Activated T-helper 2 cell treated with anti-CD3 and anti-CD28 coated beads, Interferon-gamma antibody, Interleukin-2, Interleukin-4, amounts not matched to agents 10 μg/mL and 5 μg/mL and 100 μg/mL, durations not matched to agents 14 hours and 24 hours and 36 hours (primary cell): ENCODE measurements at places on chromosomes 1 and 21. TPM values are rescaled to one million over a fixed set of nuclear protein-coding genes. Genes with fewer than 3 reads are reported as not detected.

DNA sequence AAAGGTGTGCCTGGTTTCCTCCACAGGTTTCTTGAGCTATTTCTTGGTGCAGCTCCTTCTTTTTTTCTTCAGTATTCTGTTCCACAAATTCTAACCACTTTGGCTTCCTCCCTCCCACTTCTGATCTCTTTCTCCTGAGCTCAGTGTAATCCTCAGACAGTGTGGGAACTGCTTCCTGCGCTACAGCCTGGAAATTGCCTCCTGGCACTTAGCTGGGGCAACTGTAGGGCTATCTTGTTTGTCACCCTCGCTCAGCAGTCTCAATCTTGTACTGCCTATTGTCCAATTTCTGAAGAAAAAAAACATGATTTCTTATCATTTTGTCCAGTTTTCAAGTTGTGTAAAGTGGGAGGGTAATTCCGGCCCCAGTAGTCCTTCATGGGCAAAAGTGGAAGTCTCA, 24.0 kb upstream of the GALNT2 start:
- no peak overlapping the region for H3K27ac ChIP-seq
- no peak overlapping the region for H3K4me3 ChIP-seq
- no peak for DNase-seq
- peaks cover 23% of the 10 kb centered on the region for H3K27me3 ChIP-seq
- no peaks in the 10 kb centered on the region for H3K36me3 ChIP-seq

The LCE2C gene
- total RNA-seq, result not detected in 2 replicates

GRCh38 chr1:4483021-4483625, 171.3 kb upstream of the AJAP1 start:
- no peaks in the 10 kb centered on the region for H3K4me1 ChIP-seq
- no peak overlapping the region for H3K4me3 ChIP-seq
- DNase-seq, result no peak

- H3K27me3 ChIP-seq, result no peaks in the 10 kb centered on the region
- peaks cover 53% of the 10 kb centered on the region for H3K36me3 ChIP-seq
- no peak overlapping the region for H3K27ac ChIP-seq
- H3K4me3 ChIP-seq, result no peak overlapping the region
- DNase-seq, result no peak
- H3K4me1 ChIP-seq, result no peaks in the 10 kb centered on the region
Observed at GRCh38 chr1:243230914-243231313, 24.2 kb downstream of the CEP170 start.

- H3K27me3 ChIP-seq, result no peaks in the 10 kb centered on the region
- H3K4me1 ChIP-seq, result peaks cover 3% of the 10 kb centered on the region
- no peak for DNase-seq
- H3K4me3 ChIP-seq, result no peak overlapping the region
Observed at GRCh38 chr21:46424039-46424591, 34.6 kb upstream of the DIP2A start.

The AMIGO1 gene
- 0.66 and 0.92 TPM in 2 replicates for total RNA-seq

DNA sequence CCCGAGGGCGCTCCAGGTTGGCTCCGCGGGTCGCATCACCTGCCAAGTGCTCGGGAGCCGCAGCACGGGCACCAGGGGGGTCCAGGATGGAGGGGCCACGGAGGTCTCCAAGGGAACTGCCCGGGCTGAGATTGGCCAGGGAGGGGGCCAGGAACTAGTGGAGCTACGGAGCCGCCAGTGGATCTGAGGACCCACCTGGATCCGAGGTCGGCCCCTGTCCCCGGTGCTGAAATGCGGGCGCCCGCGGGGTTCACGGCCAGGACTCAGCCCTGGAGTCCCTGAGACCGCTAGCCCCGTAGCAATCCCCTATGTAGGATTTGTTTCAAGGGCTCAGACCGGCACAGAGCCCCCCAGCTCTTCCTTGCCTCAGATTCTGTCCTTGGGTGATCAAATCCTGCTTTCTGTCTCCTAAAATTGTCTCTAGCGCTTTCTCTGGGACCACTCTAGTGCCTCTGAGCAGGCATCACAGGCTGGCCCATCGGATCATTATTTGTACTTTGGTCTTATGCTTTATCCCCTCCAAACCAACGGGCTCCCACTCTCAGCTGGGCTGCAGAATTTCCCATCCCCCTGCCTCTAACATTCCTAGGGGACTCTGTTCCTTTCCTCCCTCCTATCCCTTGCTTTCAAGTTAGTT, 27.3 kb downstream of the KIAA2013 start:
- H3K27ac ChIP-seq, result no peak overlapping the region
- peaks cover 37% of the 10 kb centered on the region for H3K27me3 ChIP-seq
- H3K36me3 ChIP-seq, result no peaks in the 10 kb centered on the region
- H3K4me1 ChIP-seq, result no peaks in the 10 kb centered on the region
- no peak for DNase-seq

GRCh38 chr1:230204842-230205241, 137.8 kb downstream of the GALNT2 start:
- H3K36me3 ChIP-seq, result peaks cover 28% of the 10 kb centered on the region
- peaks cover 41% of the 10 kb centered on the region for H3K4me1 ChIP-seq
- H3K27me3 ChIP-seq, result no peaks in the 10 kb centered on the region
- no peak overlapping the region for H3K4me3 ChIP-seq

DNA sequence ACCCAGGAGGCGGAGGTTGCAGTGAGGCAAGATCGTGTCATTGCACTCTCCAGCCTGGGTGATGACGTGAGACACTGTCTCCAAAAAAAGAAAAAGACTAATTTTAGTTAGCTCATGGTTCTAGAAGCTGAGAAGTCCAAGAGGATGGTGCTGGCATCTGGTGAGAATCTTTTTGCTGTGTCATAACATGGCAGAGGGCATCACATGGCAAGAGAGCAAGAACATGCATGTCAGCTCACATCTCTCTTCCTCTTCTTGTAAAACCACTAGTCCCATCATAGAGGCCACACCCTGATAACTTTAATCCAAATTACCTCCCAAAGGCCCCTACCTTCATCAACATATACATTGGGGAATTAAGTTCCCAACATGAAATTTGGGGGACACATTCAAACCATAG, 13.8 kb upstream of the CNN3 start:
- DNase-seq, result no peak
- H3K36me3 ChIP-seq, result no peaks in the 10 kb centered on the region
- H3K27me3 ChIP-seq, result peaks cover 10% of the 10 kb centered on the region
- H3K4me3 ChIP-seq, result no peak overlapping the region
- no peaks in the 10 kb centered on the region for H3K4me1 ChIP-seq
- no peak overlapping the region for H3K27ac ChIP-seq

- no peaks in the 10 kb centered on the region for H3K27me3 ChIP-seq
- H3K4me3 ChIP-seq, result no peak overlapping the region
- no peak overlapping the region for H3K27ac ChIP-seq
- no peak for DNase-seq
- H3K4me1 ChIP-seq, result no peaks in the 10 kb centered on the region
Observed at GRCh38 chr21:44326716-44327602, 12.2 kb downstream of the CFAP410 start.

DNA sequence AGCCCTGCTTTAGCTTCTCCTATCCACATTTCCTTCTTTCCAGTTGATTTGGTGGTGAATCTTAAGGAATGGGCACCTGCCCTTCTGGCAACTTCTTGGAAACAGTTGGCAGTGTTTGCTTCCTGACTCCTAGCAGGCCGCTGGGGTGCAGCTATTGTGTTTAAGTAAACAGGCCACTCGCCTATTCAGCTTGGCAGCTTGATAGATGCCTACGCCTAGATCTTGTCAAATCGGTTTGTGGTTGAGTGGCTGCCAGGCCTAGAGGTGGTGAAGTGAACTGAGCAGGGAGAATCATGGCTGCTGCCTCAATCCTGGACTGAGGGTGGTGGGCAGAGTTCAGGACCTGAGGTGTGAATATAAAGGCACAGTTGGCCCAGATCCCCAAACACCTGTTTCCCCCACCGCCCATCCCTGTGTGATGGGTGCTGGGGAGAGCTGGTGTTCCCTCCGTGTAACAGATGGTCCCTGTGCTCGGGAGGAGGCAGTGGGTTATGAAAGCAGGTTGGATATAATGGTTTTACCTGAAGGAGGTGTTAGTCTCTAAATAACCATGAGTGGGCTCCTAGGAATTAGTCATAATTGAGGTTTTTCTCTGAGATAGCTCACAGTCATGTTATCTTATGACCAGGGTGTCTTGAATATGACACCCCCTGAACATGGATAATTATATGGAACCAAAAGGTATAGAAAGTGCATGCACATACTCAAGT, 940 bp upstream of the PLA2G2C start:
- no peak for DNase-seq
- no peaks in the 10 kb centered on the region for H3K36me3 ChIP-seq
- H3K27ac ChIP-seq, result peak overlapping the region; percentile 31
- peak overlapping the region; percentile 19 for H3K4me3 ChIP-seq
- H3K27me3 ChIP-seq, result peaks cover 42% of the 10 kb centered on the region

The ZBTB8A gene
- 0.90 and 0.96 TPM in 2 replicates for total RNA-seq

The WNT4 gene
- total RNA-seq, result not detected in 2 replicates

The FOXD3 gene
- not detected in 2 replicates for total RNA-seq

DNA sequence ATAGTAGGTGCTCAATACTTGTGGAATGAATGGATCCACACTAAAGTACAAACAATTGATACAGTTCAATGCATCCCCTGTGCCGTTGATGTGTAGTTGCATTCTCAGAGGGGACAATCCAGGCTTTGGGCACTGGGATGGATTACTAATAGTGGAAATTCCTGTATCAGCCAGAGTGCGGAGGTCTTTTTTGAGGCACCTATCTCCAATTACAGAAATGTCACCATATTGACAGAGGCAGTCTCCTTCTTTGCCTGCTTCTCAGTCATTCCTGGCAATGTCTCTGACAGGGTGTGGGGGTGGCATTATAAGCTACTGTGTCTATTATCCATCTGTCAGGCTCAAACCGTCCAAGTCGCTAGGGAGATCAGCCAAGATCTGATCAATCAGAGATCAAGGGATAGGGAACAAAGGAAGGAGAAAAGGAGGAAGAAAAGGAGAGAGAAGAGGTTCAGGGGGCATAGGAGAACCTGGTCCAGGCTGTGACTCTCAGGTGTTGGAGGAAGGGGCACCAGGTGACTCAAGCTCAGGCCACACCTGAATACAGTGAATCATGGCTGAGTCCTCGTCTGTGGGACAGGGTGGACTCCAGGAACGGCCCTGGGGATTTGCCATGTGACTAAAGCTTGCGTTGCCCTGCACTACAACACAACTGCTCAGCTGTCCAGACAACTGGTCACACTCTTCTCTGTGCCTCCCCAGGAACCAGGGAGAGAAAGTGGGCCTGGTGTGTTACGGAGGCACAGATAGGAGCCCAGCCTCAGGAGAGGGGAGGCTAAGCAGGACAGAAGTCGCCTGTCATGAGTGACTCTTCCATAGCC, 3.4 kb upstream of the LAMB3 start:
- no peak overlapping the region for H3K27ac ChIP-seq
- no peak for DNase-seq
- peaks cover 47% of the 10 kb centered on the region for H3K4me1 ChIP-seq
- no peak overlapping the region for H3K4me3 ChIP-seq
- no peaks in the 10 kb centered on the region for H3K36me3 ChIP-seq
- H3K27me3 ChIP-seq, result no peaks in the 10 kb centered on the region

GRCh38 chr1:60896701-60897363, 185.5 kb upstream of the NFIA start:
- H3K27me3 ChIP-seq, result peaks cover 23% of the 10 kb centered on the region
- no peak overlapping the region for H3K4me3 ChIP-seq
- DNase-seq, result no peak
- H3K36me3 ChIP-seq, result no peaks in the 10 kb centered on the region
- no peak overlapping the region for H3K27ac ChIP-seq

GRCh38 chr21:46081022-46081861, 16.7 kb upstream of the COL6A2 start:
- H3K27ac ChIP-seq, result no peak overlapping the region
- H3K4me3 ChIP-seq, result no peak overlapping the region
- H3K36me3 ChIP-seq, result no peaks in the 10 kb centered on the region
- no peaks in the 10 kb centered on the region for H3K4me1 ChIP-seq
- no peaks in the 10 kb centered on the region for H3K27me3 ChIP-seq

- peaks cover 15% of the 10 kb centered on the region for H3K36me3 ChIP-seq
- H3K4me3 ChIP-seq, result peak within 1 kb of the TSS; percentile 98
- peaks cover 65% of the 10 kb centered on the region for H3K4me1 ChIP-seq
- DNase-seq, result no peak
- no peaks in the 10 kb centered on the region for H3K27me3 ChIP-seq
- peak within 1 kb of the TSS; percentile 96 for H3K27ac ChIP-seq
Observed at GRCh38 chr1:151006327-151007052, at the start of gene MINDY1. Gene MINDY1 (minus strand): TSS chr1:151006902. CDS start chr1:151002617, 4,285 bp downstream.

- DNase-seq, result no peak
- no peak overlapping the region for H3K4me3 ChIP-seq
- H3K36me3 ChIP-seq, result no peaks in the 10 kb centered on the region
- no peak overlapping the region for H3K27ac ChIP-seq
Observed at GRCh38 chr21:36724660-36725059, 25.7 kb downstream of the SIM2 start.

The ANGPTL3 gene
- not detected in 2 replicates for total RNA-seq

DNA sequence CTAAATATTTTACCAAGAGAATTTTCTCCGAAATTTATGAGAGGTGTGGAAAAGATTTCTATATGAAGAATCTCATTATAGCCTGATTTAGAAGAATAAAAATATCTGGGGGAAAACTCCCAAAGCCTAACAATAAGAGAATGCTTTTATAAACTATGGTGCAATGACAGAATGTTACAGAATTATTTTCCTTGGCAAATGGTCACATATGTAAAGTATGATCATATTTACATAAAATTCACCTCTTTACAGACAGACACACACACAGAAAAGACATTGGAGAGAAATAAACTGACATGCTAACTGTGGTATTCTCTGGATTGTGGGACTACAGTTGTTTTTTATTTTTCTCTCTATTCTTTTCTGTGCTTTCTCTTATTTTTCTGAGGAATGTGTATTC, 226.3 kb upstream of the USP24 start:
- H3K36me3 ChIP-seq, result no peaks in the 10 kb centered on the region
- H3K4me3 ChIP-seq, result no peak overlapping the region
- peaks cover 14% of the 10 kb centered on the region for H3K27me3 ChIP-seq
- peaks cover 10% of the 10 kb centered on the region for H3K4me1 ChIP-seq
- no peak overlapping the region for H3K27ac ChIP-seq
- DNase-seq, result no peak

The KCNA3 gene
- total RNA-seq, result 24.0 and 24.4 TPM in 2 replicates
